ENCODE measurements at places on chromosomes 5 and 9. TPM values are rescaled to one million over a fixed set of nuclear protein-coding genes. Genes with fewer than 3 reads are reported as not detected.

Gene CCL28
- total RNA-seq: 10.4 TPM

Gene ECM2
- total RNA-seq: 62.0 TPM

Gene TMEM38B
- total RNA-seq: 9.5 TPM

Gene IL3
- total RNA-seq: not detected

Gene HNRNPK
- total RNA-seq: 425 TPM

Gene GADD45G
- total RNA-seq: 3.5 TPM

Gene PCDHB9
- 3.7 TPM for total RNA-seq

Gene ARHGEF37
- 86.7 TPM for total RNA-seq

Gene C8G
- total RNA-seq: not detected

Gene PCDHB5
- 4.4 TPM for total RNA-seq

Gene RORB
- total RNA-seq: 2.5 TPM

Gene CDC20B
- not detected for total RNA-seq

Gene RARS1
- 70.2 TPM for total RNA-seq

Gene CDH18
- 0.71 TPM for total RNA-seq

Gene MBLAC2
- total RNA-seq: 8.0 TPM

Gene SLC1A3
- total RNA-seq: 19.4 TPM

Gene ZNF366
- 8.0 TPM for total RNA-seq

Gene OR1N1
- total RNA-seq: not detected

Gene SLC34A1
- total RNA-seq: not detected

Gene RNF208
- 10.6 TPM for total RNA-seq

Gene SHOC1
- not detected for total RNA-seq

Gene PCAT7
- 0.67 TPM for total RNA-seq

Gene PAPPA
- 3.3 TPM for total RNA-seq

Gene CDKN2B-AS1
- total RNA-seq: 1.4 TPM

Gene IL7R
- 7.8 TPM for total RNA-seq

Gene C9orf50
- 2.2 TPM for total RNA-seq

Gene INSYN2B
- 0.27 TPM for total RNA-seq

Gene PLAC8L1
- total RNA-seq: not detected

Gene GLRA1
- total RNA-seq: not detected

Gene IL13
- total RNA-seq: not detected

Gene NEUROG1
- total RNA-seq: not detected

Gene ZFP2
- 4.8 TPM for total RNA-seq

Gene FRMD3
- 38.1 TPM for total RNA-seq

Gene ENHO
- 23.5 TPM for total RNA-seq

Gene UNC5A
- not detected for total RNA-seq

Gene FAM240B
- total RNA-seq: not detected

Gene SVEP1
- total RNA-seq: 110 TPM
